Right ventricle myocardium inferior (tissue), 1 donor: ENCODE measurements at places on chromosomes 11 and 22.
A peak's percentile ranks its signal among the peaks of the same experiment; 100 is the strongest.

DNA sequence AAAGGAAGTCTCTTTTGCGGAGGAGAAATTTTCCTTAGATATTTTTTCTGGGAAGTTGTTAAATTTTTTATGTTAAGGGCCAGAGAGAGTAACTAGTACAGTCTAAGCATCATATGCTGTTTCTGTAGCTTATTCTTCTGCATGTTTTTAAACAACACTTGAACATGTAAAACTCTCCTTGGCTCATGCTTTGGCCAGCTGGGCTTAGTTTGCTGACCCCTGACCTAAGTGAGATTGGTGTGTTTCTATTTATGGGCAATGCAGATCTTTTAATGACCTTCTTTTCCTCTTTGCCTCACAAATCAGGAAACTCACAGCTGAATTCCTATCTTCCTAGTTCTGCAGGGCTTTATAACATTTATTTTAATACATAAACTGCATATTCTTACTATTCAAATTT is 942.5 kb downstream of the OPCML start:
- DNase-seq = no peak

- DNase-seq = peak; percentile 30
These were observed 546.0 kb upstream of the CCDC179 start for GRCh38 chr11:23406131-23406819.

DNA sequence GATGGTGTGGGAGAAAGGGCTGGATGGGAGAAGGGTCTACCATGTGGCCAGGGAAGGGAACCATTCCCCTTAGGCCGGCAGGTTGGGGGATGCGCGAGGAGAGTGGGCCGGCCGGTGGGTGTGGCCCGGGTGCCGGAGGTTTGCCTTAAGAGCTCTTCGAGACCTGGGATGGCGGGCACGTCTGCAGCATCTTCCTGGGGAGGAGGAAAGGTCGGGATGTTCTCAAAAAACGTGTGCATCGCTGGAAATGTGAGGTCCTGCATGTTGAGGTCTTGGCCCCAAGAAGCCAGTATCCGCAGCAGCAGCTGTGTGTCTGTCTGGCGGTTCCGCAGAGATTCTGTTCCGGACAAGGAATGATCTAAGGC is 1.4 kb downstream of the NAV2 start:
- DNase-seq = no peak

- no peak for DNase-seq
These were observed 22.6 kb downstream of the MPPED1 start for GRCh38 chr22:43434275-43434927.
